ENCODE measurements at places on chromosomes 6 and 20.

GRCh38 chr20:21703717-21704407, 1.6 kb upstream of the PAX1 start:
- no peak for DNase-seq

GRCh38 chr6:26064619-26065257, 22.5 kb upstream of the HFE start:
- DNase-seq: no peak

- no peak for DNase-seq
Observed at GRCh38 chr20:22619806-22620205, 35.4 kb upstream of the FOXA2 start.

GRCh38 chr6:8539453-8539852, 104.1 kb upstream of the SLC35B3 start:
- DNase-seq: no peak

DNA sequence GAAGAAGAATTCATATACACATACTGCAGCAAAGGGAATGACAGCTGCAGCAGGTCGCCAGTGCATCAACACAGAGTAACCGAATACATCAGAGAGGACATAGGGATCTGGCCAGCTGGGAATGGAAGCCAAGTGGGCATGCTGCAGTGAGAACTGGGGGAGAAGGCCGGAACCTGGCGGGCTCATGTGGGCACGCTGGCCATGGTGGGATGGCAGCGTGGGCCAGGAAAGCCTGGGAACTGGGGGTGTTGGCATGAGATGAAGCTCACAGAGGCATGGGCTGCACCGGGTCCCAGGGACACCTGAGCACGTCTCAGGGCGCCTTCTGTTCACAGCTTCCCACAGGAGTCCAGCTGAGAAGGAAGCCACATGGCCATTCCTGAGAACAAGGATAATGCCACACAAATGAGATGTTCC, 139.5 kb upstream of the AGPAT4 start:
- DNase-seq: no peak

DNA sequence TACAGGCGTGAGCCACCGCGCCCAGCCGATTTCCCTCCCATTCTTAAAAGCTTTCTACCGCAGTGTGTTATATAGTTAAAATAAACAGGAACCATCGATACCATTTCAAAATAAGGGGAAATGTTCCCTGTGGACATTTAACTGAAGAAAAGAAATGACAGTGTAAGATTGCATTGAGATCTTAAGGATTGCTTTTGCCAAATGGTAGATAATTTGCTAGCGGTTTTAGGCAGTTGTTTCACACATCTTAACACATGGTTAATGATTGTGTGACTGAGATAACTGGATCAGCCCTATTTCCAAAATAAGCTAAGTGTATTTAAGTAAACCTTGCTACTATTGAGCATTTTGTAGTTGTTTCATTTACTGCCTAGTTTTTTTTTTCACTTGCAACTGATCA, 15.6 kb downstream of the STX16 start:
- DNase-seq: no peak

- DNase-seq: no peak
Observed at GRCh38 chr20:25686081-25687067, 10.3 kb downstream of the ZNF337 start.

GRCh38 chr6:127207591-127208120, 59.0 kb upstream of the RNF146 start:
- DNase-seq: no peak

- no peak for DNase-seq
Observed at GRCh38 chr6:42049948-42050296, 402 bp upstream of the TAF8 start.

DNA sequence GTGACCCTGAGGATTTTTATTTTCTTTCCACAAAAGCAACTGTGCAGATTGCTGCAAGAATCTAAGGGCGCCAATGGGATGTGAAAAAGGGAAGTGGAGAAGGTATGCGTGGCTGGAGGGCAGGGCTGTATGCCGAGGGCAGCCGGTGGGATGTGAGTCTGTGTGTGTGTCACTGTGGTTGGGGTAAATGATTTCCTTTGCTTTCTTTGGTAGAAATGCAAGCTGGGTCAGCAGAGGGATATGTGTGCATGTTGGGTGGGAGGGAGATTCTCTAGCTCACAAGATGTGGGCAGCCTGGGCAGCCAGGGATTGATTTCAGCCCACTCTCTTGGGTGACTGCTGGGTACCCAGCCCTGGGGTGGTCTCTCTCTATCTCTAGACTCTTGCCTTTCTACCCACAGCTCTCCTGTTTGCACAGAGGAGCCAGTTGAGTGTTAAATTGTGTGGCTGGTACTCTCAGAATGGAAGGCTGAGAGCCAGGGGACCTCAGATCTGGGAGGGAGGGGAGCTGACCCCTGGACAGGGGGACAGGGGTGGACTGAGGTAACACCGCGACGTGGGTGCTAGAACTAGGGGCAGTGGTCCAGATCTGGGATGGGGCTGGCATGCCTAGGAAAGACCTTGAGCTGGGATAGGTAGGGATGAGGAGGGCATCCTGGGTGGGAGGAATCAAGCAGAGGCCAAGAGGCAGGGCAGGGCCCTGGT, 136.8 kb upstream of the RNF24 start:
- DNase-seq: no peak

GRCh38 chr6:40845553-40845952, 193.5 kb downstream of the UNC5CL start:
- DNase-seq: peak; percentile 40

DNA sequence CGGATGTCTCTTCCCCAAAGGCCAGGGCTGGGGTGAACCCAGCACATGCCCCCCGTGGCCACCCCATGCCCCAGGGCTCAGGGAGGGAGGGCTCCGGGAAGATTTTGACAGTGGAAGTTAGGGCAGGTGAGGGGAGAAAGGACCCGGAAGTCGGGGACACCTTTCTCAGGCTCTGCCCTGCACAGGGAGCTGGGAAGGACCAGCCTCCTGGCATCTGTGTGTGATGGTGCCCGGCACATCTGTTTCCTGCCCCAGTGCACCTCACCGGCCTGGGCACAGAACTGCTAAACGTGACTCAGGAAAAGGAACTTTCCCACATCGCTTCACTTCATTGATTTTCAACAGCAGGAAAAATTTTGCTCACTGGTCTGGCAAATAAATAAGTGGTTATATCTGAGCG, 141.1 kb upstream of the AFDN start:
- no peak for DNase-seq

- peak; percentile 65 for DNase-seq
Observed at GRCh38 chr20:41408986-41409385, 42.4 kb upstream of the EMILIN3 start.

DNA sequence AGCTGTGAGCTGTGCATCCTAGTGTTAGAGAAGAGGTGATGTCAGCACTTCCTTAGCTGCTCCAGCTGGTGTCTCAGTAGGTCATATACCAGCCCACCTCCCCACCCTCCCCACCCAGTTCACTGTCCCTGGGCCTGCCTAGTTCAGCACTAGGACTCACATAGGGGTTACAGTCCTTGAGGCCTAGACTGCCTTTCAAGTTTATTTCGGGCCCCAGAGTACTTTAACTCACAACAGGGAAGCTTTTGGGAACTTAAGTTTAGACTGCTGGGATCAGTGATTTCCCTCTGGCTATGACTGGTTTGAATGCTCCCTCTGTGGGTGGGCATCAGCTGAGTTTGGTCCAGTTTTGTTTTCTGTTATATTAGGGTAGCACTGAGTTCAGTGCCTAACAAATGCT, 139.2 kb upstream of the MMS22L start:
- DNase-seq: no peak

DNA sequence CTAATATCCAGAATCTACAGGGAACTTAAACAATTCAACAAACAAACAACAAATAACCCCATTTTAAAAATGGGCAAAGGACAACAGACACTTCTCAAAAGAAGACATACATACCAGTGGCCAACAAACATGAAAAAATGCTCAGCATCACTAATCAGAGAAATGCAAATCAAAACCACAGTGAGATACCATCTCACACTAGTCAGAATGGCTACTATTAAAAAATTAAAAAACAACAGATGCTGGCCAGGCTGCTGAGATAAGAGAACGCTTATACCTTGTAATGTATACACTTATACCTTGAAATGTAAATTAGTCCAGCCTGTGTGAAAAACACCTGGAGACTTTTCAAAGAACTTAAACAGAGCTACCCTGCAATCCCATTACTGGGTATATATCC, 166.8 kb downstream of the IBTK start:
- no peak for DNase-seq

DNA sequence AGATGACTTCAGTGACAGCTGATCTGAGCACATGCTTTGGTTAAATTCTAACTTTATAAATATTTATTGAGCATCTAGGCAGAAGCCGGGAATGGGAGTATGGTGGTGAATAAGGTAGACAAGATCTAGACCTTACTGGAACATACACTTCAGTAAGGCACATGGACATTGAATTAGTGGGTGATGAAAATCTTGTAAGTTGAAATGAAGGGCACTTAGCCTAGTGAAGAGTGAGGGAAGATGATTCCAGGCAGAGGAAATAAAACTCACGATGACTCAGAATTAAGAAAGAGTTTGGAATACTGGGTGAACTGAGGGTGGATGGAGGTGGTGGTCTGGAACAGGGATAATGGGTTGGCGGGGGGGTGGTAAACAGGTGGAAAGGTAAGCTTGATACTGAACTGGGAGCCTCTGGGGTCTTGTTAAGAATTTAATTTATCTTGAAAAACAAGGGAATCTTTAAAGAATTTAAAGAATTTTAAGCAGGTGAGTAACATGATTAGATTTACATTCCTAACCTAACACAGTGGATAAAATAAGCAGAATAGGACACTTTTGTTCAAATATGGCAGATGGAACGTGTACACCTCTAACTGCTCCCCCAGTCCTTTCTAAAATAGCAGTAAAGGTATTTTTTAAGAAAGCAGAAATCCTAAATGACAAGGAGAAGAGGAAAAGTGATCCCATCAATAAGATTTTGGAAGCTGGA, 75.2 kb upstream of the ARHGAP18 start:
- DNase-seq: no peak

GRCh38 chr20:45911486-45912343, at the start of gene PLTP:
PLTP (minus strand) TSS chr20:45912155; CDS start chr20:45911452, 703 bp downstream.
- peak; percentile 88 for DNase-seq

DNA sequence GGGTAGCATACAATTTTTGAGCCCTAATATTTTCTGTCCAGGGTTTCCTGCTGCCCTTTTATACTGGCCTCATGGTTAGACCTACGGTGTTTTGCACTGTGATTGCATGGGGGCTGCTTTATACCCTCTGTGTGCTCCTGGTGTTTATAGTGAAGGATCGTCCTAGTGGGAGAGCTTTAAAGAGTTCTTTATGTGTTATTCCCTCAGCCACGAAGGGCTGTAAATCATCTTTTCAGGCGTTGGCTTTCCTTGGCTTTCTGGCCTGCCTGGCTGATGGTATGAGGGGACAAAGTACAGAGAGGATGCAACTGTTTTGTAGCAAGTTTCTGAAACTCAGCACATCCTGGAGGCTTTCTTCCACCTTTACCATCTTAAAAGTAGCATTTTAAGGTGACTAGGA, 464.3 kb downstream of the EPM2A start:
- no peak for DNase-seq

GRCh38 chr20:60224914-60225313, 266.7 kb downstream of the CDH26 start:
- DNase-seq: no peak

DNA sequence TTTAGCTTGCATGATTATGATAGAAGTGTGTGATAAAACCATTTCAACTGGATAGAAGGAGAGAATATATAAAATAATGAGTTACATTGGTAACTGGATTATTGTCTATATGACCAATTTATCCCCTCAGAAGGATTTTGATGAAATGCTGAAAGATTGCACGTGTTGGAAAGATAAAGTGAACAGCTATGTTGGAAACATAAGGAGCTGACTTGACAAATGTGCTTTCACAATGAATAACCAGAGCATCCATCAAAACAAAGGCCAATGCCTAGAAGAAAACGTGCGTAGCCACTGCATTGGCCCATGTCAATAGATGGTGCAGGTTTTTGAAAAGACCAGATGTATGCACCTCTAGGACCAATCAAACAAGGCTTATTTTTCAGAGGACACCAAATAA, 168.8 kb downstream of the TMEM200A start:
- DNase-seq: no peak

- no peak for DNase-seq
Observed at GRCh38 chr20:14566505-14566904, 229.1 kb upstream of the FLRT3 start.

DNA sequence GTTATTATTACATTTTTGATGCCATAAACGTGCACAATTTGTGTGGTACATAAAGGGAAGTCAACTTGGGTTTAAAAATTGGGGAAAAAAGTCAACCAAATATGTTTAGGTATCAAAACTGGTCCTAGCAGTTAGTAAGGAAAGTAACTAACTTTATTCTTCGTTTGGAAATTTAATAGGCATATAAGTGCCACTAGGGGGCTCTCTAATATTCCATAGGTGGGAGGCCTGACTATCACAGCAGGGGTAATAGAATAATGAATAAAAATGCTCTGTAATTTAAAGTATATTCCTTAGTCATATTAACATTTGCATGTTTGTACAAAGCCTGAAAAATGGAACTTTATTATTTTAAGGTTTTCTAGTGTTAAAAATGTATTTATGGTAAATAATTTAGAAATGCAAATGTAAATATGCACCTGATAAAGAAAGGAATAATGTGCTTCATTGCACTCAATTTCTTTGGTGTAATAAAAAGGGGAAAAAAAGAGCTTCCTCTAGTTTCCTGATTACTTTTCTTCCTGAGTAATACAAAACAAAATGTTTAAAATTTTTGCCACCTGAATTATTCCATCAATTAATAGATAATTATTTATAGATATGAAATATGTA, 125.7 kb upstream of the HDAC2 start:
- no peak for DNase-seq

DNA sequence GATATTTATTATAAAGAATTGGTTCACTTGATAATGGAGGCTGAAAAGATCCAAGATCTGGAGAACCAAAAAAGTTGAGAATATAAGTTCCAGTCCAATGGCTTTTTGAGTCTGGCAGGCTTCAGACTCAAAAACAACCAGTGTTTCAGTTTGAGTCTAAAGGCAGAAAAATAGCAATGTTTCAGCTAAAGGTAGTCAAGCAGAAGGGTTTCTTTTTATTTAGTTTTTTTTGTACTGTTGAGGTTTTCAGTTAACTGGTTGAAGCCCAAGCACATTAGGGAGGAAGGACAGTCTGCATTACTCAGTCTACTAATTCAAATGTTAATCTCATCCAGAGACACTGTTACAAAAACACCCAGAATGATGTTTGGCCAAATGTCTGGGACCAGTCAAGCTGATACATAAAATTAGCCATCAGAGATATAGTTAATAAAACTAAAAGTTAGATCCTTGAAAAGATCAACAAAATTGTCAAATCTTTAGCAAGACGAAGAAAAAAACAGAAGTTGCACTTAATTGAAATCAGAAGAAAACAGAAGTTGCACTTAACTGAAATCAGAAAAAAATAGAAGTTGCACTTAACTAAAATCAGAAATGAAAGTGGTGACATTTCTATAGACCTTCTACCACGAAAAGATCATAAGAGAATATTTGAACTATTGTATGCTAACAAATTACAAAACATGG, 980.3 kb upstream of the FLRT3 start:
- DNase-seq: no peak

GRCh38 chr6:129102741-129103140, 219.8 kb downstream of the LAMA2 start:
- DNase-seq: peak; percentile 55

- DNase-seq: no peak
Observed at GRCh38 chr6:33198853-33199436, 1.5 kb downstream of the RXRB start.

GRCh38 chr6:141540207-141540606, 592.5 kb upstream of the GJE1 start:
- DNase-seq: no peak

- no peak for DNase-seq
Observed at GRCh38 chr20:46227272-46227767, 81.0 kb downstream of the CDH22 start.

All from left ventricle myocardium superior (tissue), 1 donor.